Activated T-helper 1 cell treated with anti-CD3 and anti-CD28 coated beads, Interleukin-12 subunit alpha, Interleukin-12 subunit beta, Interleukin-2, Interleukin-4 antibody, amounts not matched to agents 30 ng/mL and 10 ng/mL and 1 ng/mL, durations not matched to agents 14 hours and 24 hours and 36 hours (primary cell): ENCODE measurements at places on chromosomes 7 and 10. TPM values are rescaled to one million over a fixed set of nuclear protein-coding genes. Genes with fewer than 3 reads are reported as not detected.

- DNase-seq, result no peak
These were observed 28.0 kb upstream of the SEMA3C start for GRCh38 chr7:80946858-80947257.

SFRP4 gene
- total RNA-seq, result not detected in 2 replicates

GDF2 gene
- total RNA-seq, result not detected in 2 replicates

DNA sequence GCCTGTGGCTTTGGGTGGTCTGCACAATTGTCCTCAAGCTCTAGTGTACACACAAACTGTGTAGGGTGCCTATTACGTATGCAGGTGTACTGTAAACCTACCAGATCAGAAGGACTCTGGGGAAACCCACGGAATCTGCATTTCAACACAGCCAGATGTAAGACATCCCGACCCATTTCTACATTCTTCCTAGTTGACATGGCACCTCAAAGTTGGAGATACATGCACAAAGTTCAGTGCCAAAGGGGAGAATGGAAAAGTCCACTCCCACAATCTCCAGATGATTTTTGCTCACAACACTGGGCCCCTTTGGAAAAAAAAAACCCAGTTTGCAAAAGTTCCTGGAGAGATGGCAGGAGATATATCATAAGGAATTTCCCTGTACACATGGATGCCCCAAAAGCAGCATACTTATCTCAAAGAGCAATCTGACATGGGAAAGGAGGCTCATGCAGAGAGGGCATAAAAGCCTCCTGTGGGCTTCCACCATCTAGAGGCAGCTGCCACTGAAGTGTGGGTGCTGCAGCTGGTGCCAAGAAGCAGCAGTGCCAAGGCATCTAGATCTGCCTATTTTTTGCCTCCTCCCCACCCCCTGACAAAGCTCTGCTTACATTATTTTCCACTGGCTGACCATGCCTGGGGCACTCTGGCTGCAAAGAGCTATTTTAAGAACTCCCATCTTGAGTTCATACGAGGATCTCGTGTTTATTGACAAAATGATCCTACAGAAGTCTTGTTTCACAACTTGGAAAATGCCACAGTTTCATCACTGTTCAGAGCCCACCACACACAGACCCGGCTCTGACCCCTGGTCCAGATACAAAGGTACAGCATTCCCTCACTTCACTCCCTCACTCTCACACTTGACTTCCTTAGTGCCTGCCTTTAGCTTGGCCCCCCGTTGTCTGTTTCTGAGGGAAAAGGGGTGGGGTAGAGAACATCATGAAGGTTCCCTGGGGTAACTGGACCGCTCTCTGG lies 12.9 kb downstream of the TECTB start:
- DNase-seq, result no peak

- DNase-seq, result no peak
These were observed 120.0 kb downstream of the ARHGAP22 start for GRCh38 chr10:48484911-48485310.

GRCh38 chr7:89771003-89771636 lies 383.1 kb upstream of the STEAP1 start:
- no peak for DNase-seq

PRLHR gene
- total RNA-seq, result not detected in 2 replicates

AGR2 gene
- not detected in 2 replicates for total RNA-seq

GRCh38 chr10:62907470-62908212 lies 91.5 kb upstream of the EGR2 start:
- DNase-seq, result no peak

CFAP43 gene
- total RNA-seq, result not detected in 2 replicates

SPDYE8 gene
- total RNA-seq, result not detected in 2 replicates

DNA sequence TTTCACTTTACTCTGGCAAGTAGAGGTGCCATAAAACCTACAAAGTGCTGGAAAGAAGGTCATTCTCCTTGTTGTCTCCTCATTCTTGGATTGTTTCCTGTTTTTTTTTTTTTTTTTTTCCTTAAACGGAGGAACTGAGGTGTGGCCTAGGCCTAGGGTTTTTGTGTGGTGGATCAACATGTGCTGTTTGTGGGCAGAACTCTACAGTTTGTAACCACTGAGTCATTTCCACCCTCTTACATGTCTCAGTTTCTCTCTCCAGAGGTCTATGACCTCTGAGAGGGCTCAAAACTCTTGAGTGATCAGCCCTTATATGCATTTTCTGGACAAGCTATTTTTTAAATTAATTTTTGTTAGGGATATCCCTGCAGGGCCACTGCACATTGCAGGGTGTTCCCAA lies 296.0 kb downstream of the PPP1R3A start:
- no peak for DNase-seq

DNA sequence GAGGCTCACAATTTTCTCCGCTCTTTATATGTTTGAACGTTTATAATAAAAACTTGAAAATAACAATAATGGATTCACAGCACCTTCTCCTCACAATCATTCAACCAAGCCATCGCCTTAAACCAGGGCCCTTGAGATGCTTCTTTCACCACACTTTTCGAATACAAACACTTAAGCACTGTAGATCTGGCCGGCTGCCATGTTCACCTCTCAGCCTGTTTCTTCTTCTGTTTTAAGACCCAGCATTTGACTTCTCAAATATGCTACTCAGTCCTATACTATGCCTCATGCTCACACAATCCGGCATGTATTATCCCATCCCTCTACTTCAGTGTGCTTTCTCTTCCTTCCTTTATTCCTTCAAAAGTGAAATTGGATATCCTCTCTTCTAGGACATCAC lies 280.6 kb downstream of the TFEC start:
- no peak for DNase-seq

DNA sequence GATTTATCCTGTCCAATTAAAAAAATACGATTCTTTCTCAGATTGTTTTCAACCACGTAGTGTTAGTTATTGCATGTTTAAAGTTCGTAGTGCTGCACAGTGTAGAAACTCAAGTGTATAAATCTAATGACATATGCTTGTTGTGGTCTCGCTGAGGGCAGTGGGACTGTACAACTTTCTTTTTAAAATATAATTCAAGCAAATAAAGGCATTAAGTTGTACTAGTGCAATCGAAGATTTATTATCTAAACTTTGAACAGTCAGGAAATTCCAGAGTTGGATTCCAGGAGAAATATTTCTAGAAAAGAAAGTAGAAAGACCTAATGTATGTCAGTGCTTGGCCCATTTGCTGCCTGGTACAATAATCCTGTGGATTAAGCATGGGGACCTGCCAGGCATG lies 124.1 kb upstream of the HPS1 start:
- DNase-seq, result no peak

GRCh38 chr7:42831718-42832522 lies 80.0 kb downstream of the C7orf25 start:
- no peak for DNase-seq

- DNase-seq, result no peak
These were observed 13.9 kb upstream of the TBRG4 start for GRCh38 chr7:45125193-45125904.

- no peak for DNase-seq
These were observed 172.7 kb downstream of the NEURL1 start for GRCh38 chr10:103666087-103666761.

HYAL4 gene
- not detected in 2 replicates for total RNA-seq

DNA sequence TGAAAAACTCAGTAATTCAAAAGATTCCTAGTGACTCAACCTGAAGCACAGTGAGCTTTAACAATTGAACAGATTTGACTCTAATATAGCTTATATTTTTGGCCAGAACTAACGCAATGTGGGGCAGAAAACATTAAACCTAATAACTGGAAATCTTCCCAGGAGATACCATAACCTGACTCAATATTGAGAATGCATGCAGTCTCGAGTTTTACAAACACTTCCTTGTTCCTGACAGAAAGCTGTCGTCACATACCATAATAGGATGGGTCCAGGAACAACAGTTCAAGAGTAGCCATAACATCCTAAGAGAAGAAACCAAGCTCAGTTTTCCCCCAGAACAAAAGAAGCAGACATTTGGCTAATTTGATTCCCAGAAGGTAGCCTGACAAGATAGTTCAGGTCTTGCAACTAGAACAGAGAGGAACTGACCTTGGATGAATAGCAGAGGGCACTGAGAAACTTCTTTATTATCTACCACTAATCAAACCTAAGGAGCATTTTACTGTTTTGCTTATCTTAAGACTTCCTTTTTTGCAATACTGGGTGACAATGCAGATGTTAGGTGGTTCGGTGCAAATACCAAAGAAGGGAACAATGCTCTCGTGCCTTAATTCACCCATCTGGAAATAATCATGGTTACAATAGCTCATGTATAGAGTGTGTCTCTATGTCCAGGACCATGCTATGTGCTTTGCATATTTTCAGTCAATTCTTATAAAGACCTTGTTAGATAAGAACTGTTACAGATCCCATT lies 38.6 kb upstream of the ACSL5 start:
- DNase-seq, result no peak

GRCh38 chr7:29285861-29286260 lies 91.3 kb downstream of the CHN2 start:
- DNase-seq, result no peak

DNA sequence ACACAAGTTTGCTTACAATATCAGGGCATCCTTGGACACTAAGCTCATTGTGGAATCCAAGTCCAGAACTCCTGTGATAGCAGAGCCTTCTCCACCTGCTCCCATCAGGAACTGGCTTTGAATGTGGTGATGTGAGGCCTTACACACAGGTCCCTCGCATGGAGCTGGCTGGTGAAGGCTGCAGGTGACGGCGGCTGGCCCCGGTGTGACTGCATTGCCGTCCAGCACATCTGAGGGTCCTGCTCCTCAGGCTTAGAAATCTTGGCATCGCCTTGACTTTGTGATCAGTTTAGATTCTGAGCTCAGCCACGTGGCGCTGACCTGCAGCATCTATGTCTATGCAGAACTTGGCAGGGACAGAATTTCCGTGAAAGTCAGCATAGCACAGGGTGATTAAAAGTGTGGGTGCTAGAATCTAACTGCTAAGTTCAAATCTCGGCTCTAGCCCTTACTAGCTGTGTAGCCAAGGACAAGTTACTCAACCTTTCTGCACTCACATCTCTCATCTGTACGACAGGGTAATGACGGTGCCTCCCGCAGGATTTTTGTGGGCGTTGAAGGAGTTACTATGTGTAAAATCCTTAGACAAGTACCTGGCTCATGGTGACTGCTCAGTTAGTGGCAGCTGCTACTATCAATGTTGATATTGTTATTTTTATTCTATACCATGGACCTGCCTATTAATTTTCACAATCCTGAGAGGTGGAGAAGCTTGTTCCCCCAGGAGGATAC lies 26.6 kb downstream of the HKDC1 start:
- DNase-seq, result no peak

LRRC17 gene
- 0.17 TPM in 1 of 2 replicates, not detected in the other for total RNA-seq

DNA sequence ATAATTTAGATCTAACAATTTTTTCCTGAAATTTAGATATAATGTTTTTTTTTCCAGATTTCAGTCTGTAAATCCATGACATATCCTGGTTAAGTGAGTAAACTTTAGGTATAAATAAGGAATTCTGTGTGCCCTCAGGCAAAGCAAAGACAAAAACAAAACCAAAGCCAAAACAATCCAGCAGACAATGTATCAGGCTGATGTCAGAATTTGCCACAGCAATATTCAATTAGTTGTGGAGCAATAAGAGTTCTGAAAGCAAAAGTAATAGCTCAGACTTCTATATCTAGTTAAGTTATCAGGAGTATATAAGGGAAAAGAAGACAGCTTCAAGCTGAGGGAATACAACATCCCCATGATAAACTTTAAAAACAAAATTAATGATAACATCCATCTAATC lies 82.0 kb downstream of the MKX start:
- DNase-seq, result no peak

FAM20C gene
- 0.15 and 0.34 TPM in 2 replicates for total RNA-seq

GRCh38 chr10:3477683-3478082 lies 305.1 kb upstream of the PITRM1 start:
- DNase-seq, result no peak

DNA sequence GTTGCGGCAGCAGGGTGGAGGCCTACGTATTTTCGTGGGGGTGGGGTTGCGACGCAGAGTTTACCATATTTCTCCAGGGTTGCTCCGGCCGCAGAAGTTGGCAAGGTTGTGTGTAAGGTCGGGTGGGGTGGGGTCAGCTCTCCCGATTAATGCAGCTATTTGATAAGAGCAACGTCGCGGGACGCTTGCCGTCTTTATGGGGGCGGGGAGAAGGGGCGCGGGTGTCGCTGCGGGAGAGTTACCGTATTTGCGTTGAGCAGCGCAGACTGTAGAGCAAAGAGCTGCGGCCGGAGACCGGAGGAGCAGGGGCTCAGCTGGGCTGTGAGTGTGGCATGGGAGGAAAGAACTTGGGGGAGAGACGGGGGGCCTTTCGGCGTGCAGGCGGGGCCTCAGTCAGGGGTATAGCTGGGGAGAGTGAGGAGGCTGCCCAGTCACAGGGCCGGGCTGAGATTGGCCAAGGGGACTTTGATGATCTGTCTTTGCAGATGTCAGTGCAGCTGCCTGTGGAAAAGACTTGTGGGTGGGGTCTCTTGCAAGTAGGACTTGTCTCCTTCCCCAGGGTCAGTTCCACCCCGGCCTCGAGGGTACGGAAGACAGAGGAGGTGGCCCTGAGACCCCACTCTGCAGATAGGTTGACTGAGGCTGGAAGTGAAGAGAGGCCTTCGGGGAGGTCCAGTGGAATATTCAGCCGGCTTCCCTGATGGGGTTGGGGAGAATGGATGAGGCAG lies 26.6 kb downstream of the ZNF775 start:
- peak; percentile 31 for DNase-seq

GRCh38 chr10:32954080-32954479 lies 4.0 kb downstream of the ITGB1 start:
- no peak for DNase-seq

- no peak for DNase-seq
These were observed 52.4 kb downstream of the ELAPOR2 start for GRCh38 chr7:87007038-87007437.

DNA sequence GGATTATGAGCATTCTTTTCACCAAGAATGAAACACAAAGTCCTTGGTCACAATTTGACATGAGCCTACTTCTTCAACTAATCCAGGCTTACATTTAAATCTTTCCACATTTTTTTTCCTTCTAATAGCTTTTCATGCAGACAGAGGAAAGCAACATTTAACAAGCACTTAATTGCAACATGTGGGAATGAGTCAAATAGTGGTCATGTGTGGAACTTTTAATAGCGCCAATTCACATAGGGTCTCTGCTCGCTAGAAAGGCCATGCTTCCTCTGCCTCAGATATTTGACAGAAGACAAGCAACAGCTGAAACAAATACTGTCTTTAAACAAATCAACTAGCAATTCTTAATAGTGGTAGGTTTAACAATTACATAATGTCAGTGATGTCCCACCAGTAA lies 285.9 kb upstream of the ETV1 start:
- DNase-seq, result no peak

DNA sequence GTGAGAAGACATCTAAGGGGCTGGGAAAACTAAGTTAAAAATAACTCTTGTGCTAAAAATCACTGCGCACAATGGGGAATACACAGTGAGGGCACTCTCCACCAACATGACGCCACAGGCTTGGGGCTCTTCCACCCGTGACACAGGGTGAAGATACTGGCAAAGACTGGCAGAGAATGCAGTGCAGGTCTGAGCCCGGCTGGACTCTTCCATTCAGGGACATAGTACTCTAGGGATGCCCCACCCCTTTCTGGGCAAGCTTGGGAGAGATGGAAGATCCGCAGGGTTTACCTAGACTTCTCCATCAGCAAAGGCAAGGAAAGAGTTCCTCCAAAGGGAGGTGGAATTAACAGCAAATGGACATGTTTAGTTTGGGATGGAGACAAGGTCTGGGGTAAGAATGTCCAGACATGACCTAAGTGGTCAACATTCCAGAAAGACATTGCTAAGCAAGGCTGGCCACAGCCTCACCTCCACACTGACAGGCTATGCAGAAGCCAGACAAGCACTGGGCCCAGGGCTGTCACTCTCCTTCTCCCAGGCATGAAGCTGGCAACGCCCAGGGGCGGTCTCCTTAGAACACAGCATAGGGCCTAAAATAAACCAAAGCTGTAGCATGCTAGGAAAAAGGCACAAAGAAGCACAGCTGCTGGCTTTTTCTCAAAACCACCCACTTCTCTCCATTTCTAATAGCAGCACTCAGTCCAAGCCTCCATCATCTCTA lies 28.1 kb downstream of the XPNPEP1 start:
- DNase-seq, result no peak
